ENCODE measurements at places on chromosomes 2 and 18.
A peak's percentile ranks its signal among the peaks of the same experiment; 100 is the strongest.

GRCh38 chr2:220949466-220949865 lies 622.6 kb downstream of the EPHA4 start:
- no peak for DNase-seq

DNA sequence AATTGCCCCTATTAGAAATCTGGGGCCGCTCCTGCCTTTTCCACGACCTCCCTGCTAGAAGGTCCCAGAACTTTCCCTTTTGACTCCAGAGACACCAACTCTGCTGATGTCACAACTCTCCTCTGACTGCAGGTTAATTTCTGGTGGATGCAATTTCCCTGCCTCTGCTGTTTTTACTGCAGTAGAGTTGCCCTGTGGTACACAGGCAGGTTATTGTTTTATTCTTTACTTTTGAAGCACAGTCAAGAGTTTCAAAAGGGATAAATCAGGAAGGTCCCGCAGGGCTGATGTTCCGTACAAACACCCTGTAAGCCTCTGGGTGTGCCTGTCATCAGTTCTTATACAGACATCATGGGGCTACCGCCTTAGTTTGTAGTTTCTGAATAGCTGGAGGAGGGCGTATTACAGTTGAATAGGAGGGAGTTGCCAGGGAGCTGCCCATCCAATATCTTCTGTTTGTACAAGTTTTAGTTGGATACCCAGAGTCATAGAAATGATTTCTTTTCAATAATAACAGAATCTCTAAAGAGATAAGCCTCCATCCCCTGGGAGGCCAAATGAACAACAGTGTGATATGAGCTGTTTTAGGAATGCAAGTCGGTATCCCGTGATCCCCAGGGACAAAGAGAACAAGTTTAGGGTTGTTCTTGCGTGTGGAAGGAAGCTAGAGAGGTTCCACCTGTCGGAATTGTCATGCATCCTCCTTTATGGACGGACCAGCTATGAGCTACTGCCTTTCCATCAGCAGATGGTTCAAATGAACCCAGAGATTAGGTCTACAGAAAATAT lies 108.4 kb upstream of the COPS8 start:
- no peak for DNase-seq

DNA sequence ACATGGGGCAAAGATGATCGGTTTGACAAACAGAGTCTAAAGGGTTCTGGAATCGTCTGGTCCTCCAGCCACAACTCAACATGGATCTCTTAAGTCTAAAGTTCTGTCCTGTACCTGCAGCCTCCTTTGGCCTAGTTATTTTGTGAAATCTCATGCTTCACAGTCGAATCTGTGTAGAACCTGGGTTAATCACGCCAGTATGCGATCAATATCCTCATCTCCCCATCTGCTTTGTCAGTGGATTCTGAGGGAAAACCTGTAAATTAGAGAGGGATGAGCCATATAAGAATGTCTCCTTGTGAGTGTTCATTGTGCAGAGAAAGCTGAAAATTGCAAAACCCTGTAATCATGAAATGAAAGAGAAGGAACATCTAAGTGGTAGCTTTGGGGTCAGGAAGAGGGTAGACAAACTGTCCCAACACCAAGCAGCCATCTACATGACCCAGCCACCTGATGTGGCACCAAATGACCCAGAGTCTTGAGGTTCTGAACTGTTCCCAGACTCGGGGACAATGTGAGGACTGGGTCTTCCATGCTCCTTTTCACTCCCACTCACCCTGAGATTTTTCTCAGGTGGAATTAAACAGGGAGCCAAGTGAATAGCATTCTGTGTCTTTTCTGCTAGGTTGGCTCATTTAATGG lies 175.6 kb downstream of the ALPK2 start:
- DNase-seq: no peak

DNA sequence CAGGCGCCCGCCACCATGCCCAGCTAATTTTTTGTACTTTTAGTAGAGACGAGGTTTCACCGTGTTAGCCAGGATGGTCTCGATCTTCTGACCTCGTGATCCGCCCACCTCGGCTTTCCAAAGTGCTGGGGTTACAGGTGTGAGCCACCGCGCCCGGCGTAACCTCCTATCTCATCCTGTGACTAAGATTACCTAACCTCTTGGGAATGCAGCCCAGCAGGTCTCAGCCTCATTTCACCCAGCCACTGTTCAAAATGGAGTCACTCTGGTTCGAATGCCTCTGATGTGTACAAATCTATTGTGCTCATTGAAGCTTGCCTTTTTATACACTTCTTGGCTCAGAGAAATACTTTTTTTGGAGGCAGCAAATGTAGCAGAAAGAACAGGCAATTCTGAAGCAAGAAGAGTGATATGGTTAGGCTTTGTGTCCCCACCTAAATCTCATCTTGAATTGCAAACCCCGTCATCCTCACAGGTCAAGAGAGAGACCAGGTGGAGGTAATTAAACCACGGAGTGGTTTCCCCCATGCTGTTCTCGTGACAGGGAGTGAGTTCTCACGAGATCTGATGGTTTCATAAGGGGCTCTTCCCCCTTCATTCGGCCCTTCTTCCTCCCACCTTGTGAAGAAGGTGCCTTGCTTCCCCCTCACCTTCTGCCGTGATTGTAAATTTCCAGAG lies 60.6 kb downstream of the SLC4A3 start:
- DNase-seq: no peak

DNA sequence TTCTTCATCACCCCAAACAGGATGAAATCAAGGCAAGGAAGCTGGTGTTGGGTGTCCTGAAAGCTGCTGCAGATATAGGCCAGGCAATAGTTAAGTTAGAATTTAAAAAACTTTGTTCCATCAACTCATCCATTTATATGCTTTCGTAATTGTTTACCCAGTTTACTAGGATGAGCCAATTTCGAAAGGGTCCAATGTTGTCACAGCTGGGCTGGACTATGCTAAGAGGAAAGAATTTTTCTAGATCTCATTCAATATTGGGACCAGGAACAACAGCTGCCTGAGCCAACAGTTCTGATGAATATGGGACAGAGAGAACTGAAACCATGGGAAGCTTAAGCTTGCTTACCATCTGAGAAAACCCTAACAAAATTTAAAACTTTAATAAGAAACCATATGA lies 21.6 kb upstream of the SP3 start:
- DNase-seq: no peak

GRCh38 chr18:64132871-64133270 lies 16.0 kb downstream of the LINC00305 start:
- no peak for DNase-seq

DNA sequence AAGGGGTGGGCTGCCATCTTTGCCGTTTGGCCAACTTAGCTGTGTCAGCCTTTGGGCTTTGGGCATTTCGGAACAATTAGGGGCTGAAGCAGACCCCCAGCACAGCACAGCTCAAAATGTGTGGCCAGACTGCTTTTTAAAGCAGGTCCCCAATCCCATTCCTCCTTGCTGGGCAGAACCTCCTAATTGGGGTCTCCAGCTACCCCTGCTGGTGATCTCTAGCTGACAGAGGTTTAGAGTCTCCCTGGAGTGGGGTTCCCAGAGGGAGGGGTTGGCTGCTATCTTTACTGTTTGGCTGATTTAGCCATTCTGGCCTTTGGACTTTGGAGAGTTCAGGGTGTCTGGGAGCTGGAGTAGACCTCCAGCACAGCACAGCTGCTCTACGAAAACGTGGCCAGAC lies 71.5 kb upstream of the LHCGR start:
- no peak for DNase-seq

DNA sequence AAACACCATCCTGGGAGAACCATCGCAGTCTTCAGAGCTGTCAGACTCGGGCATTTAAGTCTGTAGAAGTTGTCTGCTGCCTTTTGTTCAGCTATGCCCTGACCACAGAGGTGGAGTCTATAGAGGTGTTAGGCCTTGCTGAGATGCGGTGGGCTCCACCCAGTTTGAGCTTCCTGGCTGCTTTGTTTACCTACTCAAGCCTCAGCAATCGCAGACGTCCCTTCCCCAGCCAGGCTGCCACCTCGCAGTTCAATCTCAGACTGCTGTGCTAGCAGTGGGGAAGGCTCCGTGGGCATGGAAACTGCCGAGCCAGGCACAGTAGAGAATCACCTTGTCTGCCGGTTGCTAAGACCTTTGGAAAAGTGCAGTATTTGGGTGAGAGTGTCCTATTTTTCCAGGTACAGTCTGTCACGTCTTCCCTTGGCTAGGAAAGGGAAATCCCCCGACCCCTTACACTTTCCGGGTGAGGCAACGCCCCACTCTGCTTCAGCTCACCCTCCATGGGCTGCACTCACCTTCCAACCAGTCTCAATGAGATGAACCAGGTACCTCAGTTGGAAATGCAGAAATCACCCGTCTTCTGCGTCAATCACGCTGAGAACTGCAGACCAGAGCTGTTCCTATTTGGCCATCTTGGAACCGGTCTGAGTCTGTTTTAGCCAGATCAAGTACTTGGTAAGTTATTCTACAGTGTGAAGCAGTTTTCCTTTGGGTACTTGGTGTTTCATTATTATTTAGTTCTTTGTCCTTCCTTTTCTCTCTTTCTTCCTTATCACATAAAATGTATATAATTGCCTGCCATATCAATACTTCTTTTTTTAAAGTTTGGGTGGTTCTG lies 71.5 kb downstream of the CDC42EP3 start:
- peak; percentile 32 for DNase-seq

GRCh38 chr2:227025510-227025909 lies 138.5 kb downstream of the COL4A4 start:
- DNase-seq: no peak

DNA sequence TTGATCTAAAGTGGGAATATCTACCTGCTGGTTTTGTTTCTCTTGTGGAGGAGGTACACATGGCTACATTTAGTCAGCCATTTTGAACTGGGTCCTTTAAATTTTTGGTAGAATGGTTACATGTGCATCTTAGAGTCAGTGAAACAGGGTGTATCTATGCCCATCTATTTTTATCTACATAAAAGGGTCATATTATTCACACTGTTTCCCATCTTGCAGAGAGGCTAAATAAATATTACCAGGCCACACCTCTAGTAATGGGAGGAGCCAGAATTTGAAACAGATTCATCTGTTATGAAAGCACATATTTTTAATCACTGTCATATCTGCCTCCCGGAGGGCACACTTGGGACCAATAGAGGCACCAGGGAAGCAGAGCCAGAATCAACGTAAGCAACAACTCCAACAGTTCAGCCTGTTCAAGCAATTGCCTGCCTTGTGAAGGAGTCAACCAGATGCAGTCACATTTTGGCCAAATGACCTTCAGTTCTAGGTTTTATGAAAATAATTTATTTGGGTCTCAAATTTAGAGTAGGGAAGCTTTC lies 376.8 kb downstream of the TSN start:
- DNase-seq: no peak

GRCh38 chr2:178863856-178864620 lies 56.8 kb upstream of the TTN start:
- DNase-seq: no peak

- no peak for DNase-seq
These were observed 138.7 kb upstream of the CCDC150 start for GRCh38 chr2:196500686-196501431.

DNA sequence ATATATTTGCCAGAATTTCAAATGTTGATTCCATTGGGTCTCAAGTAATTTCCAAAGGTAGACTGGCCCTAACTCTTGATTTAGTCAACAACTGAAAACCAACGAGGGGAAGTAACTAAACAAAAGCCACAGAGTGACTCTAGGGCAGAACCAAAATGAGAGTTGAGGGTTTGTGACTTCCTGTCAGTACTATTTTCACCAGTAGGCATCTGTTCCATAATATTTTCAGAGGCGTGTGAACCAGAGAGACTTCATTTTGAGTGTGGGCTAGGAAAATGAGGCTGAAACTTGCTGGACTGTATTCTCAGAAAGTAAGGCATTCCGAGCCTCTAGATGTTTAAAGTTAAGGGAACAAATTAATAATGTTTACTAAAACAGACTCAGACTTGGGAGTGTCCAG lies 70.6 kb downstream of the GDF7 start:
- no peak for DNase-seq

DNA sequence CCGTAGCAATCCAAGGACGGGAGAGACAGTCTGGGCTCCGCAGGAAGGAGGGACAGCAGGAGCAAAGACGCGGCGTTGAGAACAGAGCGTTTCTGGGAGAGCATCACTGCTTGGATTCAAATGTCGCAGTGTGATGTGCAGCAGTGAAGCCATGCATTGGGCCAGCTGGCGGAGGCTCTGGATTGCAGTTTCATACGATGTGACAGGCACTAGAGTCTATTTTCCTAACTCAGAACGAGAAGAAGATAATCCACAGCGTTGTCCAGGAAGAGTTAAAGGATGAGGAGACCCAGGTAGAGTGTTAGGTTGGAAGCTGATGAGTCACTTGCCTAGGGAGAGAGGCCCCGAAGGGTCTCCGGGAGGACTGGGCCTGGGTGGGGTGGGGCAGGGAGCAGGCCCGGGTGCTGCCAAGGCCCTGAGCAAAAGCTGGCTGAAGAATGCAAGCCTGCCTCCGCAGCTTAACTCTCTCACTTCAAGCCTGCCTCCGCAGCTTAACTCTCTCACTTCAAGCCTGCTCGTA lies 17.7 kb upstream of the SEMA4C start:
- DNase-seq: no peak

DNA sequence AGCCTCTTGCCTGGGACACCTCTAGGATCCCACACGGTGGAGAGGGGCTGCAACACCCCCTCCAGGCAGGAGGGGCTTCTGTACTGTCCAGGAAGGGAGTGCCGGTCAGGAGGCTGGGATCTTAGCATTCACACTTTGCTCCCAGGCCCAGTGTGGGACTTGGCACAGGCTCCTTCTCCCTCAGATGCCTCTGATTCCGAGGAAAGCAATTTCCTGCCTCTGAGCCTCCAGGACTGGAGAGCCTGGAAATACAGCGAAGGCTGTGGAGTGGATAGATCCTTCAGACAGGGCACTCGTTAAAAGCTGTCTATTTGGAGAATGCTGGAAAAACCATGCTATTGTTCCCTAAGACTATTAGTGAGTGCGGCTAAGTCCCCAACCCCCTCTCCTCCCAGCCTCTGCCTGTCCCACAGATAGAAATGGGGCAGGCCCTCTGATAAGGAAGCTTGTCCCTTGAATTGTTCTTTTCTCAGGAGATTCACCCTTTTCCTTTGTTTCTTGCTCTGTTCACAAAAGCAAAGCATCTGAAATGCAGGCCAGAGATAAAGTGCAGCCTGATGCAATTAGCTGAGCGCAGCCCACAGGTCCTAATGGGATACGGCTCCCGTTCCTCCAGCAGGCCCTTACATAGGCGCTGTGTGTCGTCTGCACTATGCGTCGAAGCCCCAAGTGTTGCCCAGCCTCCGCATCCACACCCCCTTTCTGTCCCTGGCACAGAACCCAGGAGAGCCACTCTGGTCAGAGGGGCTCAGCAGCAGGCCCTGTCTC lies 252.2 kb downstream of the KLHL29 start:
- DNase-seq: no peak

- DNase-seq: no peak
These were observed 3.6 kb downstream of the SOX11 start for GRCh38 chr2:5695654-5696403.

DNA sequence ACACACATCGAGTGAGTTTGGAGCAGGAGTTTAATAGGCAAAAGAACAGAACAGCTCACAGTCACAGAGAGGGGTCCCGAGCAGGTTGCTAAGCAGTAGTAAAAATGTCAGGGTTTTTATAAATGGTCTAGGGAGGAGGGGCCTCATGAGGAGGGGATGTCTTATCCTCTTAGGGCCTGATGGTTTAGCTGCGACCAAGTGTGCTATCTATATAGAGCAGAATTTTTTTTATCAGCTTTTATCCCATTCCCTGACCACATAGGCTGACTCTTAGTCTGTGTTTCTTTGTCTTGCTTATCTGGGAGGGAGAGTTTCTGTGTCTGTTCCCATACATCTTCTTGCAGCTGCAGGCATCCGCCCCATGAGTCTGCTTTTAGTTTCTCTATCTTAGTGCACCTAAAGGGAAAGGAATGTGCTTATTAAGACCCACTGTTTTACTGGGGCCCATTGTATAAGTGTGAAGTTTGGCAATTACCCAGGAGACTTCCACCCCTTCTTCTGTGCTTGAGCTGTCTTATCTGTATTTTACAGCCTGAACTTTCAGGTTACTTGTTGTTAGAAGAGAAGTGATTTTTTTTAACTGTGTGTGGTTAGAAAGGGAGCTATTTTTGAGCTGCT lies 30.4 kb upstream of the GMCL1 start:
- no peak for DNase-seq

Measured in activated naive CD8-positive, alpha-beta T cell treated with anti-CD3 and anti-CD28 coated beads, Interleukin-2, amount 50 U/mL, for 24 hours (primary cell).